ENCODE measurements at places on chromosomes 4 and X. TPM values are rescaled to one million over a fixed set of nuclear protein-coding genes. Genes with fewer than 3 reads are reported as not detected.
A peak's percentile ranks its signal among the peaks of the same experiment; 100 is the strongest.

The GABRA4 gene
- total RNA-seq, result not detected

The FRAS1 gene
- 0.10 TPM for total RNA-seq

The CT45A2 gene
- total RNA-seq, result not detected

- H3K27me3 ChIP-seq, result peaks cover 50% of the 10 kb centered on the region
- no peaks in the 10 kb centered on the region for H3K36me3 ChIP-seq
These were observed 6.2 kb downstream of the PNCK start for GRCh38 chrX:153667281-153667955.

GRCh38 chr4:54526560-54526959 is 131.2 kb upstream of the KIT start:
- no peaks in the 10 kb centered on the region for H3K36me3 ChIP-seq
- H3K4me1 ChIP-seq, result no peaks in the 10 kb centered on the region
- H3K27me3 ChIP-seq, result no peaks in the 10 kb centered on the region
- DNase-seq, result no peak

DNA sequence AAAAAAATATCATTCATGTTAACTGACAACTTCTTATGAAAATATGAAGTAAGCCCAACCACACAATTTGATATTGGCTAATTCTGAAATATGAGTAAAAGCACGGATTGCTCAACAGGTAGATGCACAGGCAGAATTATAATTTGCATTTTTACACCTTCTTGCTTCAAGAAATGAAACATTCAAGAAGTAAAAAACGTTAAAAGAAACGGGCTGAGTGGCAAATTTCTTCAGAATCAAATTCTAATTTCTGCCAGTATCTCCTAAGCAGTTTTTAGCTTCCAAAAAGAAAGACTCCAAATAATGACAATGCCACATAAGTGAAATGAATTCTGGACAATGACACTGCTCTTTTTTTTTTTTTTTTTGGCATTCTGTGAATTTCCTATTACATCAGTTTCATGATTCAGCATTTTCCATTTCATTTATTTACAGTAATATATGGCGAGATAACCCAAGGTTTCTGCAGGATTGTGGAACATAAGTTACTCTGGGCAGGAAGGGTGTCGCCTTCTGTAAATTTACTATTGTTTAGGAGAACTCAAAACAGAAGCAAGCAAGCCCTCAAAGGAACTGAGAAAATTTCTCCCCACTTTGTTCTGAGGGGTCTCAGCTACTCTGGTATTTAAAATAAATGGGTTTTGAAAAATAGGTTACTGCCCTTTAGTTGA is 1.4 kb downstream of the SEL1L3 start:
- no peak for DNase-seq
- peak overlapping the region; percentile 98 for H3K27ac ChIP-seq
- peaks cover 4% of the 10 kb centered on the region for H3K36me3 ChIP-seq
- H3K4me1 ChIP-seq, result peaks cover 57% of the 10 kb centered on the region
- no peaks in the 10 kb centered on the region for H3K27me3 ChIP-seq

GRCh38 chr4:145308598-145308997 is 128.2 kb upstream of the OTUD4 start:
- peaks cover 4% of the 10 kb centered on the region for H3K36me3 ChIP-seq
- peak overlapping the region; percentile 42 for H3K4me3 ChIP-seq
- peaks cover 17% of the 10 kb centered on the region for H3K27me3 ChIP-seq
- no peak for DNase-seq
- no peak overlapping the region for H3K27ac ChIP-seq

GRCh38 chr4:156948738-156949137 is 22.9 kb downstream of the PDGFC start:
- no peak for DNase-seq
- no peaks in the 10 kb centered on the region for H3K36me3 ChIP-seq

GRCh38 chrX:12447448-12448064 is 309.3 kb downstream of the FRMPD4 start:
- H3K36me3 ChIP-seq, result no peaks in the 10 kb centered on the region
- peaks cover 4% of the 10 kb centered on the region for H3K27me3 ChIP-seq
- no peak overlapping the region for H3K27ac ChIP-seq
- H3K4me3 ChIP-seq, result no peak overlapping the region
- no peak for DNase-seq

All from activated T-cell treated with anti-CD3 and anti-CD28 coated beads, Interleukin-2, amount 50 U/mL, for 72 hours (primary cell).